GM18507 (cell line): ENCODE measurements at places on chromosomes 1 and 21.

DNA sequence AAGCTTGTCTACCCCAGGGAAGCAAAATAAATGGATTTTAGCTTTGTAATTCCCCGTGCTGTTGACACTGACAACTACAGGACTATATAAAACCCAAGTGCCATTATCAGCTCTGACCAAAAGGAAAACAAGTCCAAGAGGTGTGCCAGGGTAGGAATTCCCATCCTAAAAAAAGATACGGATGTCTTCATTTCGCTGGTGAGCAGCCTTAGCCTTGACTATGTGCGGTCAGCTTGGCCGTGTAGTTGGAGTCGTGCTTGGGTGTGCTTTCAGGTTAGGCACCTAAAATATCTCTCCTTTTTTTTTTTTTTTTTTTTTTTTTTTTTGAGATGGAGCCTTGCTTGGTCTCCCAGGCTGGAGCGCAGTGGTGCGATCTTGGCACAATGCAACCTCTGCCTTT lies 28.9 kb upstream of the ACTN2 start:
- no peak for DNase-seq

DNA sequence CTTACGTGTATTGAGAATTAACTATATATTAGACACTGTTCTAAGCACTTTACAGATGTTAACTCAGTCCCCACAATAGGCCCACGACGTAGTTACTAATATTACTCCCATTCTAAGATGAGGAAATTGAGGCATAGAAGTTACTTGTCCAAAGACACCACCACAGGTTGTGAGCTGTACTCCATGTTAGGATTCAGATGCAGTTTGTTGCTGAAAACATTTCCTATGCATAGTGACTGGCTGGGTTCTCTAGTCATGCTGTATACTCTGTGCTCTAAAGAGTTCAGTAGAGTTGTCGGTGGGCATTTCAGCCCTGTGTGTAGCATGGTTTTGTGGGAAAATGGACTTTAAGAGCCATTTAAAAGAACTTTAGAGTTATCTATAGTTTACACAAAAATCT lies 65.2 kb downstream of the GPR137B start:
- no peak for DNase-seq

DNA sequence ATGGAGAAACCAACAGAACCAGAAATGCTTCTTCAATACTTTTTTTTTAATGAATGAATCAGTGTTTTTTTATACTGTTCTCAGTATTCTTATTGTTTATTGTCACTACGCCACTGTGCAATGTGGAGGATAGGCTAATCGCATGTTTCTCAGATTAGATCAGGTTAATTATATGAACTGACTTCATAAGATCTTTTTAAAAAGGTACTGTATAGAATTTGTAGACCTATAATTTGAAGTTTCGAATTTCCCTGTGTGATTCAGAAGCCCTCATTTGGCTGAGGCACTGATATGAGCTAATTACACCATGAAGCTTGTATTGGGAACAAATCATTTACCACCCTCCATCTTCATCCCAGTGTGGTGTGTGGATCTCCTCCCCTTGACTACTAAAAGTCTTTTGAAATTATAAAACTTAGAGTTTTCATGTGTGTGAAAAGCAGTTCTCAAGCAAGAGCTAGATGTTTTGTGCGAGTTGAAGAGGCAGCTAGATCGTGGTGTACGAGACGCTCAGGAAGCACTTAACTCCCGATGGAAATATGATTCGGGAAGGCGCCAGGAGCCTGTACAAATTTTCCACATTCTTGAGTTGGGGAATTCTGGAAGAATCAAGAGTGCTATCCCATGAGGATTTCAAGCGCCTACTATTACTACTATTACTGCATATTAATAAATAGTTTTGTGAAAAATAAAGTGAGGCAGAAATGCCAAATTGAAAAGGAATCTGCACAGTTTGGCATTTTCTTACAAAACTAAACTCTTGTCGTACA lies 52.1 kb upstream of the KCNE2 start:
- no peak for DNase-seq

DNA sequence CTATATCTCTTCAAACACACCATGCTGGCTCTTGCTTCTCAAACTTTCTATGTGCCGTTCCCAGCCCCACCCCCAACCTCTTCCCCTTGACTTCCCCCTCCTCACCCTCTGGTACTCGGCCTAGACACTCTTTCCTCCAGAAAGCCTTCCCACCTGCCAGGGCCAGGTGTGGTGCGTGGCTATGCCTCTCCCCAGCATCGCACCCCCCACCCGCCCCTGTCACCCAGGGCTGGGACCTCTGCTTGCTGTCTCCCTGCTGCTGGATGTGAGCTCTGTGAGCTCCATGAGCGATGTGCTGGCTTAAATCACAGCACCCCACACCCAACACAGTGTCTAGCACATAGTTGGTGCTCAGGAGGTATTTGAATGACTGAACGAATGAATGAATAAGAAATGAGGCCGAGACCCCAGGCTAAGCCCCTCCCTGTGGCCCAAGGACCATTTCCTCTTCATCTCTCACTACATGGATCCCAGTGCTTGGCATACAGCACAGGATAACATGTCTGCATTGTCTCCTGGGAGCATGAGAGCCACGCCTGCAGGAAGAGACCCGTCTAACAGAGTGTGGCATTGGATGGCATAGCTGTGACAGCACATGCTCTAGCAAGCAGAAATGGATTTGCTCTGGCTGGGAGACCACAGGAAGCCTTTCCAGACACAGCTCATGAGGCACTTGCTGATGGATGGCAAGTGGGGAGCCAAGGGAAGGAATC lies 19.7 kb downstream of the TNNT2 start:
- DNase-seq = no peak

GRCh38 chr1:11211925-11212587 lies 22.9 kb downstream of the ANGPTL7 start:
- DNase-seq = no peak

DNA sequence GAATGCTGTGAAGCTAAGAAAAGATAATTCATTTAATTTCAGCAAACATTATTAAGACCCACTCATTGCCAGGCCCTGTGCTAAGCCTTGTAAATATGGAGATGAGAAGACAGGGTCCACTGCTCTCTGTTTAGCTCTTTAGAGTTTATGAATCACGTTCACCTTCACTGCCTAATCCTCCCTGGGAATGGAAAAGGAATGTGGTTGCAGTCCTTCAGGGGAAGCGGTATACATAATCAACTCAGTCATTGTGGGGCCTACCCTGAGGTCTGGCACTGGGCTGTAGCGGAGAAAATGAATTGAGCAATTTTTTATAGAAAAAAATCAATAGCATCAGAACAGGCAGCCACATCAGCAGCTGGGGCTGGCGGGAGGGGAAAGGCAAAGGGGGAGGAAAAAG lies 412.1 kb upstream of the NFIA start:
- no peak for DNase-seq

DNA sequence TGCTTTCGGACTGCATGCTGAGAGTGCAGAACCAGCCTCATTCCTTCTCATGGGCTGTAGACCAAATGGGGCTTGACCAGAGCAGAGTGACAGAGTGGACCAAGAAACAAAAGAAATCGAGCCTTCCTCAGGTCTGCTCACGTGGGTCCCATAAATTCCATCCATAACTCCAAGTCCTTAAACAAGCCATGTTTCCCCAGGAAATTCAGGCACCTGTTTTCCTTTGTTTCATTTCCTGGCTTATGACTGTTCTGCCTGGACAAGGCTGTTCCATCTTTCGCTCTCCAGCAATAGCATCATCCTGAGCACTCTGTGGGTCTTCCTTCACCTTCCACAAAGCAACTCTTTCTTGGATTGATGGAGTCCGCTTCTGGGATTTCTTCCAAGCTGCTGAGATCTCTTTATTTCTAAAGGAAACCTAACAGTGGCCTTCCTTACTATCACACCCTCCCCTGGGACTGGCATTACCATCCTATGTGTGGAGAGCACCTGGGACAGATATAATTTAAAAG lies 63.9 kb downstream of the LAMC2 start:
- no peak for DNase-seq

GRCh38 chr1:62765981-62766380 lies 18.0 kb upstream of the ATG4C start:
- DNase-seq = no peak

- DNase-seq = no peak
Observed at GRCh38 chr1:44103270-44104131, 15.1 kb upstream of the KLF17 start.

DNA sequence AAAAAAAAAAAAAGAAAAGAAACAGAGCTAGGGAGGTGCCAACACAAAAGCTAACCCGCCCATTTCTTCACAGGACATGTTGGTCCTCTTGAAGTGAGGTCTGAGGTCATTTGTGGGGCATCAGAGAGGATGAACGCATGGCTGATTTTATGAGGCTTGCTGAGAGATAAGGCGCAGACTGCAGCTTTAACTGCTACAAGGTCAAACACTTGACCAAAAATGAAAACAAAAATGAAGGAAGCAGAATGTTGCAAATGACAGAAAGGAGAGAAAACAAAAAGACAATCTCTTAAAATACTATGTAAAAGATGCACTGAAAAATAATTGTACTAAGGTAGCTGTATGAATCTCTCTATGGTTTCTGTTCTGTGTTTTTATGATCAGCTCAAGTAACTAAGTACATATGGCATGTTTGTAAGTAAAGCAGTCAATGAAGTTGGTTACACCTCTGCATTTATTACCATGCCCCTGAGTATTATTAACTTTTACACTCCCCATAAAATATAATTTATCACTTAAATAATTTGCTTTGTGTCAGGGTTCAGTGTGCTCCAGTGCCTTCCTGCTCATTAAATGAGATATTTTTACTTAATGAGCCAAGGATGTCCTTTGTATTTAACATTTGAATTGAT lies 249.1 kb upstream of the NR5A2 start:
- DNase-seq = no peak

DNA sequence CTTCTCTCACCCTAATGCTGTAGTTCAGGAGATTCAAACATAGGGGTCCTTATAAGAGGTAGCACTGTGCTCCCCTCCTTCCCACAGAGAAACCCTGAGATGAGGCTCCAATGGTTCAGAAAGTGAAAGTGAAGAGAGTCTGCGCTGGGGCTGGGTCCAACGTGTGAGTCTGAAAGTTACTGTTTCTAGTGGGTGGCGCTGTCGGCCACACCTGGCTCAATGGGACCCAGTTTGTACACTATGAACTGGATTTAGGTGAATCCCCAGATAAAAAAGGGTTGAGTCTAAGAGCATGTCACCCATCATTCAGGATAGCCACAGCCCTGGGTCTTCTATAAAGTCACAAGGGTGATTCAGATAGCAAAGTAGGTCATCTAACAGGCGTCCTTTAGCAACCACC lies 2.8 kb downstream of the SMCP start:
- no peak for DNase-seq

DNA sequence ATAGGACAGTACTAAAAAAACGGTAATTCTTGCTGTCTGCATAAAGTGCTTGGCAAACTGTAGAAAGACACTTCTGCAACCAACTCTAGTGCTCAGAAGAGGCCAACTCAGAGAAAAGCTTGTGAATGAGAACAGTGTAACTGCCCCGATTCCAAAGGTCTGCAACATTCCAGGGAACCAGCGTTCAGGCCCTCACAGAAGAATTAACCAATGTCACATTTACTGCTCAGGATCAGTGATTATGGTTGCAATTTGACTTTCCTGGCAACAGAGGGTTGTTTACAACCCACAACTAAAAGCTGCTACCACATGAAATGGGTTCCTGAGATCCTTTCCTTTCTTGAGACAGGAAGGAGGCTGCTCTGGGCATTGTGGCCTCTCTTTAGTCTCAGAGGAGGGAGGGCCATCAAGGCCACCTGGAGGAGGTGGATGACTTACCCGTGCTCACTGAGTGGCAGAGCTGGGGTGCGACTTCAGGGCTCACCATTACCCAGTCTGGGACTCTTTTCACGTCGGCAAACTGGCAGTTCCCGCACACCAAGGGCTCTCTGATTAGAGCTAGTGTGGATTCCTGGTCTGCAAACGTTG lies 15.3 kb downstream of the SRSF4 start:
- no peak for DNase-seq
